ENCODE measurements at places on chromosomes 2 and 18.

GRCh38 chr18:809985-810642 lies 1.9 kb downstream of the YES1 start:
- DNase-seq: no peak

DNA sequence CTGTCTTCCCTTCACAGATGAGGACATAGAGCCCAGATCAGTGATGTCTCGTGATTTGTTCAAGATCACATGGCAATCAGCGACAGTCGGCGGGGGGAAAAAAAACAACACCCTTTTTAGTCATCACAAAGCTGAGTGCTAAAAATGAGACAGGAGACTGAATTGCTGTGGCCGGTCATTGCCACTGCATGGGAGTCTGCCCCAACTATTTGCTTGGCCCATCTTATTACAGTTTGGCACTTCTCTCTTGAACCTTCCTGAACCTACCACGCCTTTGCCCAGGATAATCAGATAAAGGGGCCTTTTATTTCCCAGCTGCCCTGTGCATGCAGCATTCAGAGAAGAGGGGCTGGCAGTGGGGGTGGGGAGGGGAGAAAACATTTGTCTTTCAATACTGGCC lies 42.7 kb downstream of the SETBP1 start:
- peak; percentile 26 for DNase-seq

DNA sequence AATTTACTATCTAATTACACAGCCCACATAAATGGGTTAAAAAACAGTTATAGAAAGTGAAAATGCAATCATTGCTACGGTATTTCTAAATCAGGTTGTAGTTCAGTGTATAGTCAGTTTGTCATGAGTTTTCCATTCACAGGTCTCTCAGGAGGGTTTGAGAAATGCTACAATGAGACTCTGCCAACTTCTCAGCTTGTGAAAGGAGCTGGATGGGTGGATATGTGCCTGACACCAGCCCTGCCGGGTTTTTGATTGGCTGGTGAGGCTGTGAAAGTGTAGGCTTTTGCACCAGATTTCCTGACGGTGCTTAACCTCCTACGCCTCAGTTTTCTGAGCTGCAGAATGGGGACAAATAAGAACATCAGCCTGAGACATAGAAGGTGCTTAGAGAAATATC lies 102.6 kb upstream of the SMIM21 start:
- no peak for DNase-seq

- peak; percentile 32 for DNase-seq
Measured at GRCh38 chr2:206937555-206937954, 1.8 kb upstream of the CPO start.

- DNase-seq: no peak
Measured at GRCh38 chr18:43485545-43485963, 208.3 kb upstream of the SYT4 start.

GRCh38 chr18:55106466-55106865 lies 147.2 kb upstream of the CCDC68 start:
- DNase-seq: no peak

DNA sequence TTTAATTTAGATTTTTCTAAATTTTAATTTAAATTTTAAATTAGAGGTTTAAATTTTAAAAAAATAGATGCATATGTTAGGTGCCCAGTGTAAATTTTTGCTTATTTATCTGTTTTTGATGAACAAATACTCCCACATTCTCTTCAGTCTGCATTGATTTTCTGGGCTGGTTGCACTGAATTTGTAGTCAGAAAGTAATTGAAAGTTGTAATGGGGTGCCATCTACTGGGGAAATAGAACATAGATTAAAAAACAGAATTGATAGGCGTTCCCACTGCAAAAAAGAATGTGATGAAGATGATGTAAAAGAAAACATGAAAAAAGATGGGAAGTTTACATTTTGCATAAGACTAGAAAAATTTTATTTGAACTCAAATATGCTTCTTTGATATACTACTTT lies 51.7 kb upstream of the CCDC85A start:
- no peak for DNase-seq

DNA sequence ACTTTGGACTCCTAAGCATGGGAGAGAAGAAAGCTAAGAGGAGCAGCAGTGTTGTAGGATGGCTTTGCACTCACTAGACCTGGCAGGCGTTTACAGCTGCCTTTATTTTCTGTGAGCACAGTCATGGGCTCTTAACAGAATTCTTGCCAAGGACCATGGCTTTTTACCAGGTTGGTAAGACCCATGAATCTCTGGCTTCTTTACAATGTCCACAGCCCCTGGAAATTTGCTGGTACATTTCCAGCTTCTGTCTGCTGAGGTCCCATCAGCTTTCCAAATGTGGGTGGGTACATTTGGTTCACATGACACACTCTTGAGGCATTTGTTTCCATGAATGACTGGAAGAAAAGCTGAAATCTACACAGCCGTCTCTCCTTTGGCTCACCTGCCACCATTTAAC lies 162.7 kb downstream of the PPP1R1C start:
- no peak for DNase-seq

GRCh38 chr18:62605685-62606084 lies 82.9 kb downstream of the ZCCHC2 start:
- DNase-seq: no peak

- DNase-seq: no peak
Measured at GRCh38 chr2:105865222-105865913, 120.7 kb downstream of the NCK2 start.

- no peak for DNase-seq
Measured at GRCh38 chr2:216888887-216889622, 29.2 kb upstream of the TNP1 start.

- no peak for DNase-seq
Measured at GRCh38 chr18:26956863-26957262, 91.4 kb upstream of the AQP4 start.

- peak; percentile 51 for DNase-seq
Measured at GRCh38 chr2:218406949-218407618, 7.4 kb downstream of the CTDSP1 start.

- DNase-seq: no peak
Measured at GRCh38 chr18:13587001-13587400, 139.4 kb downstream of the FAM210A start.

GRCh38 chr2:155145758-155146229 lies 447.3 kb downstream of the KCNJ3 start:
- no peak for DNase-seq

DNA sequence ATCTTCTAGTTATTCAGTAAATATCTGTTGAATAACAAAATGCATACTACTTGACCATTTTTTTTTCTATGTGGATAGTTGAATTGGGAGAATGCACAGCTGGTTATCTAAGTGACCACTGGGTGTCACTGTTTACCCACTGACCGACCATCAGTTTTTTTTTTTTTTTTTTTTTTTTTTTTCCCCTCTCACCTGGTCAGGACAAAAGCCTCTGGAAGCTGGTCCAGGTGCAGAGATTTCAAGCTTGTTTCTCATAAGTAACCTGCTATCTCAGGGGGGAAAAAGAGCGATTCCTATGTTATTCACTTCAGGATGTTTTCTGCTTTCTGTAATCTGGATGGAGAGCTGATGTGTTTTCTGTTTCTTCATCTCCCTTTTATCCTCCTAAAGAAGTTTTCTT lies 256.0 kb downstream of the DCDC2C start:
- DNase-seq: no peak

- DNase-seq: no peak
Measured at GRCh38 chr18:62245699-62246098, 58.6 kb downstream of the RELCH start.

GRCh38 chr2:151640087-151640486 lies 94.2 kb downstream of the NEB start:
- DNase-seq: no peak

- no peak for DNase-seq
Measured at GRCh38 chr2:42315844-42316470, 45.1 kb downstream of the COX7A2L start.

GRCh38 chr2:199997296-199997695 lies 41.9 kb downstream of the MAIP1 start:
- no peak for DNase-seq

DNA sequence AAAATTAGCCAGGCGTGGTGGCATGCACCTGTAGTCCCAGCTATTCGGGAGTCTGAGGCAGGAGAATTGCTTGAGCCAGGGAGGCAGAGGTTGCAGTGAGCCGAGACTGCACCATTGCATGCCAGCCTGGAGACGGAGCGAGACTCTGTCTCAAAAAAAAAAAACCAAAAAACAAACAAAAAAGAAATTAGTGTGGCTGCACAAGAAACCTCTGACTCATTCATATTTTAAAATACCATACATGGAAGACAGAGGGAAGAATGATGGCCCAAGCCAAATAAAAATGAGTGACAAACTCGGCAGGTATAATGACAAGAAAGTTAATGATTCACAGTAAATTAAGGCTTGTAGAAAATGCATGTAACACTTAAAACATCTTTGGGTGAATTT lies 875.8 kb downstream of the EPHA4 start:
- no peak for DNase-seq

DNA sequence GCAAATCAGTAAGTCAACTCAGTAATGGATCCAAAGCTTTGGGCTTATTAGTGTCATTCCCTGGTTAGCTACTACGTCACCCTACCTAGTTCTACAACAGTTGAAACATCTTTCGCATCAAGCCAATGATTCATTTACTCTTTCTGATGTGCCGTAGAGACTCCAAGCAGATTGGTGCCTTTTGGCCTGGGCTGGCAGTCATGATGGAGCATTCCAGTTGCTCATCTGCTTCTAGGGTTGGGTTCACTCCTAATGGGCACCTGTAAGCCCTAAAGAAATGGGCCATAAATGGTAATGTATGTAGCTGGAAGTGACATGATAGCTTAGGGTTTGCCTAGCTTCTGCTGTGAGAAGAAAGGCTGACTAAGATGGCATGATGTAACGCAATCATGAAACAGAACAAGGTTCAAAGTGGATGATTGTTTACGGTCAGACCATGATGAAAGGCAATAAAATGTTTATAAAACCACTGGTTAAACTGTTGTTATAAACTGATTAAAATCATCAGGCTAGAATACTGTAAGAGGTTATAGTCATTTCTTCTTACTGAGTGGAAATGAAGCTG lies 20.4 kb upstream of the CCL20 start:
- no peak for DNase-seq

DNA sequence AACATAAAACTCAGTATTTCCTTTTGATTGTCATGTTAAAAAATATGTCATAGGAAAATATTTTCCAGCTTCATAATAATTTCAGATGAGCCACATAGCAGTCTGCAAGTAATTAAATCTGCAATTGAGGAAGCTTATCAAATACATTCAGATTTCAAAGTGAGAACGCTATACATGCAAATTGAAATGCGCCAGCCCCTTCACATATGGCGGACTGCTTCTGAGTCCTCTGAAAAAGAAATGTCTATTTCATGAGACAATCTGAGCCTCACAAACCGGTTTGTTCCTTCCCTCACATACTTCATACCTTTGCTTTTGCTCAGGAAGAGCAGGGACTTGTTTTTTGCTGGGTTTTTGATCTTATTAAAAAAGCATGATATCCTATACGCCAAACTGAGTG lies 2.3 kb upstream of the DCDC2C start:
- no peak for DNase-seq

- DNase-seq: no peak
Measured at GRCh38 chr18:59109375-59109774, 30.3 kb upstream of the SEC11C start.

- DNase-seq: no peak
Measured at GRCh38 chr2:71060211-71060610, 8.2 kb upstream of the NAGK start.

DNA sequence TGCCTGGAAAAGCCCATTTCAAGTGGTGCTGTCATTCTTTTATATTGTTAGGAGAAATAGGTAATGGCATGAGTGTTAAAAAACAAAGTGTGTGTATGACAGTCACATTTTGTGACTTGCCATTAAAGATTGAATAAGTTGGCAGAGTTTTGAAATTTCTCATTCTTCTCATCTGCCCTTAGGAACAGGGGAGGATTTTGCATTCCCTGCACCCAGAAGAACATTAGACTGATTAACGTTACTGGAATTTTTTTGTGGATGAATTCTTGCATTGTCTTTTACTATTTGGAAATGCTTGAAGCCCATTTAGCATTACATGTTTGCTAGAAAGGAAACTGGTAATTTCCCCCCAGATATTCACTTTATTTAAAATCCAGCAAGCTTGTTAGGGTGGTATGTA lies 162.2 kb downstream of the BABAM2 start:
- no peak for DNase-seq

DNA sequence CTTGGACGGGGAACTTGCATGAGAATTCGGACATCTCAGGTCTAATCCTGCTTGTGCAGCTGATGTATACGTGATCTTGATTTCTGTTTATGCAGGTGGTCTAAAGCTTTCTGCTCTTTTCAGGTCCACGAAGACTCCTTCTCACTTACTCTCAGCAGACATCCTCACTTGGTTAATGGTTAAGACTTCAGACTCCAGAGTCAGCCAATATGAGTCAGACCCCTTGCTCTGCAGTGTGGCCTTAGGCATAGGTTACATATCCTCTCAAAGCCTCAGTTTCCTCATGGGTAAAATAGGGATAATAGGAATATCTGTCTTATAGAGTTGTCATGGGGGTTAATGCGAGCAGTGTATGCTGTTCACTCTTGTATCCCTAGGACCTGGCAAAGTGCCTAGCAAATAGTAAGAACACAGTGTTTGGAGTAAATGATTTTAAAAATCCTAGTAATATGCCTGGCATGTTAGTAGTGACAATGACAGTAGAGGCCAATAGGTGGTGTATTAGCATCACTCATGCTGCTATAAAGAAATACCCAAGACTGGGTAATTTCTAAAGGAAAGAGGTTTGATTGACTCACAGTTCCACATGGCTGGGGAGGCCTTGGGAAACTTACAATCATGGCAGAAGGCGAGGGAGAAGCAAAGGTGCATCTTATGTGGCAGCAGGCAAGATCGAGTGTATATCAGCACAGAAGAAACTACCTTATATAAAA lies 42.3 kb downstream of the XRCC5 start:
- no peak for DNase-seq

GRCh38 chr2:27000228-27000627 lies 29.8 kb downstream of the MAPRE3 start:
- no peak for DNase-seq

GRCh38 chr2:175734686-175735085 lies 267.4 kb downstream of the LNPK start:
- DNase-seq: no peak

DNA sequence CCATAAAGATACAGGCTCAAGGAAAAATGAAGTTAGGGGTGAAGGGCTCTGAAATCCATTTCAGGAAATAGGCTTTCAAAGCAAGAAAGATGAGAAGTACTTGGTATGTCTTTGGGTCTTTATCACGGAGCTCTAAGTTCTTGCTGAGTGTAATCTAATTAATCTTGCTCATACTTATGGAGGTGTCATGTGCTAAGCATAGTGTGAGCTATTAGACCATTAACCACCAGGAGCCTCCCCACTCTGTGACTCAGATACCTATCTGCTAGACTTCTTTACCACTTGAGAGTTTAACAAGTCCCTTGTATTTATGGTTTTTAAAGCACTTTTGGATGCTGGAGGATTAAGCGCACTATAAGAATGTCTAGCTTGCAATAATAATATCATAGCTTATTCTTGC lies 678.7 kb downstream of the EPHA4 start:
- DNase-seq: no peak

- DNase-seq: no peak
Measured at GRCh38 chr2:36445185-36445866, 89.7 kb downstream of the CRIM1 start.

GRCh38 chr2:150007815-150008430 lies 420.3 kb upstream of the MMADHC start:
- DNase-seq: no peak

- DNase-seq: no peak
Measured at GRCh38 chr2:67281101-67281500, 116.0 kb upstream of the ETAA1 start.
